ENCODE measurements at places on chromosomes 2 and 18. TPM values are rescaled to one million over a fixed set of nuclear protein-coding genes. Genes with fewer than 3 reads are reported as not detected.
A peak's percentile ranks its signal among the peaks of the same experiment; 100 is the strongest.

Gene SRD5A2
- not detected for total RNA-seq

DNA sequence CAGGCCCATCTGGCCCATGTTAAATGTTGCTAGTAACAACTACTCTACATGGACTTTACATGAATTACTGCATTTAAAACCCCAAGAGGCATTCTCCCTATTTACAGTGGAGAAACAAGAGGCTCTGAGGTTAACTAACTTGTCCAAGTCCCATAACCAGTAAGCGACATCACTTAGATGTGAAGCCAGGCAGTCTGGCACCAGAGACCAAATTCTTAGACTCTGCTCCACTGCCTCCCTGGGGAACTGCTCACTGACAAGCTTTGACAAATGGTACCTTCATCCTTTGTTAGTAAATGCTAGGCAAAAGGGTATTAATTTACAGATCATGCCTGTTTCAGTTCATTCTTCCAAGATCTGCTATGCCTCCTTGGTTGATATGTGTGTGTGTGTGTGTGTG is 124.8 kb downstream of the AFF3 start:
- no peak for DNase-seq

- DNase-seq, result no peak
Observed at GRCh38 chr2:206739271-206739670, 21.1 kb upstream of the DYTN start.

- DNase-seq, result no peak
Observed at GRCh38 chr2:182915369-182916326, 49.2 kb upstream of the FRZB start.

GRCh38 chr2:158634627-158635026 is 160.5 kb upstream of the DAPL1 start:
- DNase-seq, result no peak

- no peak for DNase-seq
Observed at GRCh38 chr18:12336887-12337286, 28.8 kb downstream of the TUBB6 start.

DNA sequence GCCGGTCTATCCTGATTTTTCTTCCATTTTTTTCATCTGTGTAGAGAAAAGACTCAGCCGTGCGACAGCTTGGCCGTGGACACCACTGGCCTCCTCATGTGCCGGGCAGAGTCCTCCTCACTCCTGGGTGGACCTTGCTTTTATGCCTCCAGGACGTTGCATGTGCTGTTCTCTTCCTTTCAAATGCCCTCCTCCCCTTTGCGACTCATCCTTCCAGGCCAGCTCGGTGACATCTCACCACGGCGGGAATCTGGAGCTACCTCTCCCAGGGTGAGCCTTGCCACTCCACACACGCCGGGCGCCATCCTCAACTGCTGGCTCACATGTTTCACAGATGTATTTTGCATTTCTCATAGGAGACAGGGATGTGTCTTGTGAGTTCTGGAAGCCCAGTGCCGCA is 198.5 kb upstream of the HDAC4 start:
- peak; percentile 21 for DNase-seq

Measured in activated CD8-positive, alpha-beta memory T cell treated with anti-CD3 and anti-CD28 coated beads, Interleukin-2, amount 10 ng/mL, durations not matched to agents 7 days and 5 days (primary cell).